Stimulated activated CD4-positive, alpha-beta T cell treated with anti-CD3 and anti-CD28 coated beads, Interleukin-1b, Interleukin-23, amount 100 ng/mL, for 1 hour (primary cell): ENCODE measurements at places on chromosomes 5 and 9.
A peak's percentile ranks its signal among the peaks of the same experiment; 100 is the strongest.

DNA sequence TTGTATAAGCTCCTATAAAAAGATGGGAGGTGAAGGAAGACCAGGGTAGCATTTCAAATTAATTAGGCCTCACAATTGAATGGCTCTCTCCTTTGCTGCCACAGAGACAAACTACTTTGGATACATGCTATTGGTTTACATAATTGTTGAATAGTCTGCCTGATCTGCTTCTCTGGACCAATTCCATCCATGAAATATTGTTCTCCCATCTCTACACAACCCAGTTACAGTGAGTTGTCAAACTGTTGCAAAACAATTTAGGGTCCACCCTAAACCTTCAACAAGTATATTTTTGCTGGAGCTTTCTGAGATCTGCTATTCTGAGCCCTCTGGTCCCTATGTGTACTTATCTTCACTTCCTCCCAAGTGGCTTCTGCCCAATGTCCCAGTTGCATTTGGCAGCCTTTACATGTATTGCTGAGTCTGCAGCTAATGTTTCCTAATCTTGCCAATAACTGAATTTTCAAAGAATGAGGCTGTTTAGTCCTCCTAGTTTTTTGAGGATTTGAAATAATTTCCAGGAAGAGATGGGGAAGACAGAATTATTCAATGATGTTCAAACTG lies 38.9 kb downstream of the AGTPBP1 start:
- DNase-seq, result no peak

- no peak for DNase-seq
Observed at GRCh38 chr5:173760461-173761177, 127.5 kb upstream of the CPEB4 start.

DNA sequence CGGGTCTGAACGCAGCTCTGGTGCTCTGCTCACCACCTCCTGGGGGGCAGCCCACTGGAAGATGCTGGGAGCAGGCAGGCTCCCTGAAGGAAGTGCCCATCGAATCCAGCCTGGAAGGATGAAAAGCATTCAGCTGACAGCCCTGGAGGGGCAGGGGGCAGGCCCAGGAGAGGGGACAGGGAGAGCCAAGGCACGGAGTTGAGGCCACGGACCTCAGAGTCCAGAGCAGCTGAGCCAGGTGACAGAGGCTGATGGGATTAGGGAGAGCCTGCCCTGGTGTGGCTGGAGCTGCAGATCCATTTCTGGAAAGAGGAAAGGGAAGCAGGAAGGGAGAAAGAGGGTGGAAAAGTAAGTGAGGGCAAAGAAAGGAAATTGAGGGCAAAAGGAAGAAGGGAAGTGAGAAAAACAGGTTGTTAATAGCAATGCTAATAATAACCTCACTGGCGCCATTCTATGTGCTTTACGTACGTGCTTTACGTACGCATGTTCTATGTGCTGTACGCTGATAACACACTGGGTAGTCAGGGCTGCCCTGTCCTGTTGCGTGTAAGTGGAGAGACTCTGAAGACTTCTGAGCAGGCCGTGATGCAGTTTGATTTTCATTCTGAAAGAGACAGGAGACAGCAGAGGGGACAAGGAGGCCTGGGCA lies 52.6 kb downstream of the LMX1B start:
- DNase-seq, result no peak

DNA sequence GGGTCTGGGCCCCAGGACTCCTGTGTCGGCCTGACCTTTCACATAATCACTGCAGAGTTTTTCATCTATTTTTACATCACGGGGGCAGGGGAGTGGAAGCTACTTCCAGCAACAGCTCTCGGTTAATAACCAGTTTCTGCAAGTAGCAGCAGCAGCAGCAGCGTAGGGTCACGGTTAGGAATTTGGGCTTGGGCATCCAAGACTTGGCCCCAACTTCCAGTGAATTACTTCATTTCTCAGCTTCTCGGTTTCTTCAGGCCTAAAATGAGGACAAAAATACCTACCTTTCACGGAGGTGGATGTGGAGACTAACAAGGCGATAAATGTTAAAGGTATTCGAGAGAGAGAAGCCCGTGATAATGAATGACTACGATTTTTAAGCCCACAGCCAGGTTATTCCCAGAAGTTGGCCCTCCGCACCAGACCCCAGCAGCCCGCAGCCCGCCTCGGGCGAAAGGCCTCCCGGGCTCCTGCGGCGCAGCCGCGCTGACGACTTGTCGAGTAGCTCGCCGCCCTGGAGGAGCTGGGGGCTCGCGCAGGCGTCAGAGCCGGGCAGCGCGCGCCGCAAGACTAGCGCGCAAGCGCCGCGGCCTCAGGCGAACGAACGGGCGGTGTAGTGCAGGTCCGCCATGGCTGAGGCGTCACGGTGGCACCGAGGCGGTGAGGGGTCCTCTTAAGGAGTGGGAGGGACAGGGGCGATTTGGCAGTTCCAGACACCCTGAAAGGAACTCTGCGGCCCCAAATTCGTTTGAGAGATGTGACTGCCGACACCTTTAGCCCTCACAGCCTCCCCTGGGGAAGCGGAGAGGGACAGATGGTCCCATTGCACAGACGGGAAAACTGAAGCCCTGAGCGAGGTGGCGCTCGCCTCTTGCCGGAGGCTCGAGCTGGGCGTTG lies at the start of gene PKD2L2:
PKD2L2 (plus strand) TSS at position 595 of the 897 bp plus-strand sequence; CDS start at position 630, 35 bp downstream.
- peak; percentile 34 for DNase-seq

DNA sequence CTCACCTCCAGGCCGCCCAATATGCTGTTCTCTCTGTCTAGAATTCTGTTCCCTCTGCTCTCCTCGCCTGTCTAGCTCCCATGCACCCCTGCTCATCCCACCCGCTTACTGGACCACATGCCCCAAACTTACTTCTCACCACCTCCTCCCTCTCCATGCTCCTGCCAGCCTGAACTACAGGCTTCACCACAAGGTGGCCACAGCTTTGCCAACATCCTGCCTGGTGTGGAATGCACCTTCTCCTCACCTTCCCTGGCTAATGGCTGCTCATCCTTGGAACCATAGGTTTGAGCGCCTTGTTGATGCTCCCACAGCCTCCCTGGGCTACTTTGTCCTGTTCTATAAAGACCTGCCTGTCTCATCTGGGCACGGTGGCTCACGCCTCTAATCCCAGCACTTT lies 9.6 kb downstream of the LAMC3 start:
- DNase-seq, result no peak

DNA sequence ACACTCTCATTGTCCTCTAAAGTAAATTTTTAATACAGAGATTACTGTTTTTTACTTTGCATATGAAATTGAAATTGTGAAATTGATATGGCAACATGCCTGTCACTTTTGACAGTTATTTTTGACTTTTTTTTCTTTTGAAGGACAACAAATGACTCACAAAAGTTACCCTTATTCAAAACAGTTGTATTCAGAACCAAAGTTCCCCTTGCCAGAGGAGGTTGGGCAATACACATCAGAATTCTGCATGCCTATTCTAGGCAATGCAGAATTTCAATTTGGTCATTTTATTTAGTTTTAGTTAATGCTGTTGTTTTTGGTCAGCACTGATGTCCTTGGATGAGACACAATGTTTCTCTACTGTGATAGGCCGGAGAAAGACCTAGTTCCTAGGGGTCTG lies 299.1 kb upstream of the PRR16 start:
- no peak for DNase-seq

DNA sequence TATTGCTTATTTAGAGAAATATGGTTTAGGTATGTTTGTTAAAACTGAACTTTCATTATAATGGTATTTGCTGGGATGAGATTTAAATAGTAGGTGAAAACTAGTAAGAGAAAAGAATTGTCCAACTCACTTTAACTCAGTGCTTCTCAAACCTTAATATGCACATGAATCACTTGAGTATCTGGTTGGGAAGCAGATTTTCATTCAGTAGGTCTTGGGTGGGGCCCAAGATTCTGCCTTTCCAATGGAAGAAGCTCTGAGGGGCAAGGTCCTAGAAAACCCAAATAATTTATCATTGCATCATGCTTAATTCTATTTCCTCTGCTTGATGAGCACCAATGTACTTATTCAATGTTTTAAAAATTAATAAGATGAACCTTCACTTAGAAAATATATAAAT lies 262.6 kb downstream of the KIAA0825 start:
- DNase-seq, result no peak

DNA sequence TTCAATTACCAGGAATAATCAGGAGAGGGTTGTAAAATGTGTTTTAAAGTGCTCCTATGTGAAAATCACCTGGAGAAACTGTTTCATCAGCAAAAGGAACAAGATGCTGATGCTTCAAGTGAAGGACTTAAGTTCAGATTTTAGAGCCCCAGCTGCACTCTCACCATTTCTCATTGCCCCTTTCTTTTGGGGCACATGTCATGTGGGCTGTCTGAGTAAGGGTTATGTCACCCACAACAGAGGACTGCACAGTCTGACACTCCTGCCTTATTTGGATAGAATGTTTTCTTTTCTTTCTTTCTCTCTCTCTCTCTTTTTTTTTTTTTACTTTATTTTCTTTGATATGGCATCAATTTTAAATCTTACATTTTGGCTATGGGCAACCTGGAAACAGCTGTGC lies 204.1 kb upstream of the EFNA5 start:
- DNase-seq, result no peak

DNA sequence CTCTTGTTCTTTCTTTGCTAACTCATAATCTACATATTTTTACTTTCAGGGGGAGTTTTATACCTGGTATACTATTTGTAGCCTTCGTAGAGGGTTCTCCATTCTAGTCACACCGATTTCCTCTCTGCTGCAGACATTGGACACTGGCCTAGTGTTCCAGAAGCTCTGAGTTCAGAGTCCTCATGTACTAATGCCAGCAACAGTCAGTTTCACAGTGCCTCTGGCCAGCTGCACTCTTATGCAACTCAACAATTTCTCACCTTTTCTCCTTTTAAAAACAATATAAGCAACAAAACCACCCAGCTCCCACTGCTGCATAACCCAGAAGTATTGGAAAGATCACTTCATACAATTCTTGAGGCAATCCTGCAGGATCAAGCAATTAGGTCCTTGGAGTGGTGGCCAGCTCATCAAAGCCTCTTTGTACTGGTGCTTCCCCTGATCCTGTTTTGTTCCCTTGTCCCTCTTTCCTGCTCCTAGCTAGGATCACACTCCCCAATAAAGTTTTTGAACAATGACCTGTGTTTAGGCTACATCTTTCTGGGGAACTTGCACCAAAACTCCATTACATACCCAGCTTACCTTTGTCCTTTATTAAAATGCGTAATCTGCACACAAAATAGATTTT lies 98.1 kb upstream of the TUT7 start:
- DNase-seq, result no peak

DNA sequence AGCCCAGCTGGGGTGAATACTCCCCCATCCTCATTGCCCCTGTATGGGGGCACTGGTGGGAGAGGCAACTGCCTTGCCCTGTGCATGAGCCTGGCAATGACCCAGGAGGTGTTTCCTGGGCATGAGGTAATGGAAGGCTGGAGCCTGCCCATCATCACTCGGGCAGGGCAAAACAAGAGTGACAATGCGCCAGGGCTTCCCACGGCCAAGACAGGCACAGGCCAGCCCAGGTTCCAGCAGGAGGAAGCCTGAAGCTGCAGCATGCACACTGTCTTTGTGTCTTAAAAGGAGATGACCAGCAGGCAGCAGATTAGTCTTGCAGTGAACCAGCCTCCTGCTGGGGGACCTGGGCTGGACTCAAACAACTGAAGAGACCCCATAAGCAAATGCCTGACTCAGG lies 92.2 kb upstream of the SMIM23 start:
- DNase-seq, result no peak

GRCh38 chr5:35319333-35320002 lies 89.2 kb upstream of the PRLR start:
- DNase-seq, result no peak

GRCh38 chr5:1179383-1179715 lies 22.0 kb upstream of the SLC6A19 start:
- DNase-seq, result no peak

- no peak for DNase-seq
Observed at GRCh38 chr9:14831661-14832060, 78.6 kb downstream of the FREM1 start.

GRCh38 chr9:114754581-114754980 lies 51.3 kb downstream of the TNFSF15 start:
- no peak for DNase-seq

DNA sequence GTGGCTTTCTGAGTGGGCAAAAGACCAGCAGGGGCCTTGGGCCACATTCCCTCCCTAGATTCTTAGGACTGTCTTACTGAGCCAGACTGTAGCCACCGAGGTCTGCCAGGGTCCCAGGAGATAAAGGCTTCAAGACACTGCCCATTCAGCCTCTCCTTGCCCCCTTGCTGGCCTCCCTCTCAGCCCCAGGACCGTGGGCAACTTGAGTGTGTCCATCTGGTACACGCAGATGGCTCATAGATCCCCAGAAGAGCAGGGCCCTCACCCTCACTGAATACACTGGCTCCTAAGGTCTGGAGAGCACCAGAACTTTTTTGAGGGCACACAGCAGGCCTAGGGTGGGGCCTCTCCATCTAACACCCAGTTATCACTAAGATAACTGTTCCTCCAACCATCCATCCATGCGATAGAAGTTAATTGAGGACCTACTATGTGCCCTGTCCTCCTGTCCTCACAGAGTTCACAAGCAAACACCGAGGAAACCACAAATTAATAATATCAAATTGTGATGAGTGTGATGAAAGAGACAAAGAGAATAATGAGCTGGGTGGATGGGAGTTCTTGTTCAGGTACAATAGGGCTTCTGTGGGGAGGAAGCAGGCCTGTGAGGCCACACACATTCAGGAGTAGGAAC lies 4.9 kb upstream of the PDGFRB start:
- DNase-seq, result no peak

- DNase-seq, result no peak
Observed at GRCh38 chr5:138805096-138805495, 51.9 kb downstream of the CTNNA1 start.

DNA sequence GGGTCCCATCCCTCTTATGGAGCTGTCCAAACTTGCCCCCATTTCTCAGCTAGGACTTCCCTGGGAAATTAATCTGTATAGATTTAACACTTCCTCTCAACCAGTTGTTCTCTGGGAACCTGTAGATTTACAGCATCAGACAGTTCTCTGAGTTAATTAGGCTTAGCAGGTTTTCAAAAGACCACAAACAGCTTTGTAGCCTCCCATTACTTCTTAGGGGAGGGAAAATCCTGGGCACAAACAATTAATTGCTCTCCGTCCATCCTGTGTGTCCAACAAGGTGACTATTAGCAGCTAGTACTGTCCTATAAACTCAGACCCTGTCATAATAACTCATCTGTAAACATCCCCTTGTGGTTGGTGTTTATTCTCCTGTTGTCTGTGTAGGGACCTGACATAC lies 197.9 kb downstream of the GOLPH3 start:
- DNase-seq, result no peak

- DNase-seq, result no peak
Observed at GRCh38 chr5:92945605-92946097, 635.4 kb downstream of the NR2F1-AS1 start.

DNA sequence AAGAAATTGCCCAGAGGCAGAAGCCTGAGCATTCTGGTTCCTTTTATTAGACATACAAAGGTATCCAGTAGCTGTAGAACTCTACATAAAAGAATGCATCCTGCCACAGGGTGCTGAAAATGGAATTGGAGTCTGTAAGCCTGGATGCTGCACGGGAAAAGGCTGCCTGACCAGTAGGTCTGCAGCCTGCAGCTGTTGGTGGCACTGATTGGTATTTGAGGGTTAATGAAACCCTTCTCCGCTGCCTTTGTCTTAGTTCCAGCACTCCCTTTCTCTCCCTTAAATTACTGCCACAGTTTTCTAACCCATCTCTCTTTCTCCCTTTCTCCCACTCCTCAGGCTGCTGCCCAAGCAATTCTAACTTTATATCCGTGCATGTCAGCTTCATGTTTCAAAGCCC lies 64.7 kb downstream of the BRINP1 start:
- DNase-seq, result no peak

GRCh38 chr5:131022811-131023497 lies 142.1 kb downstream of the HINT1 start:
- no peak for DNase-seq

GRCh38 chr5:89105171-89105695 lies 222.2 kb upstream of the MEF2C start:
- DNase-seq, result no peak

- DNase-seq, result no peak
Observed at GRCh38 chr5:169637085-169637548, at the start of gene DOCK2. Gene DOCK2 (plus strand): TSS chr5:169637275. CDS start chr5:169637327, 52 bp downstream.
